Upper lobe of left lung (tissue), 6 donors: ENCODE measurements at places on chromosomes 12 and 14. TPM values are rescaled to one million over a fixed set of nuclear protein-coding genes. Genes with fewer than 3 reads are reported as not detected.

GRCh38 chr12:80512781-80513180, 68.7 kb downstream of the PTPRQ start:
- no peak overlapping the region for H3K27ac ChIP-seq
- H3K36me3 ChIP-seq = no peaks in the 10 kb centered on the region
- no peak for DNase-seq
- H3K4me1 ChIP-seq = no peaks in the 10 kb centered on the region

- no peaks in the 10 kb centered on the region for H3K27me3 ChIP-seq
Measured at GRCh38 chr12:129208566-129208965, 355.3 kb downstream of the GLT1D1 start.

Gene FZD10
- total RNA-seq = 2.6 TPM

Gene SERPINA12
- total RNA-seq = not detected

Gene RNF212B
- not detected for total RNA-seq

DNA sequence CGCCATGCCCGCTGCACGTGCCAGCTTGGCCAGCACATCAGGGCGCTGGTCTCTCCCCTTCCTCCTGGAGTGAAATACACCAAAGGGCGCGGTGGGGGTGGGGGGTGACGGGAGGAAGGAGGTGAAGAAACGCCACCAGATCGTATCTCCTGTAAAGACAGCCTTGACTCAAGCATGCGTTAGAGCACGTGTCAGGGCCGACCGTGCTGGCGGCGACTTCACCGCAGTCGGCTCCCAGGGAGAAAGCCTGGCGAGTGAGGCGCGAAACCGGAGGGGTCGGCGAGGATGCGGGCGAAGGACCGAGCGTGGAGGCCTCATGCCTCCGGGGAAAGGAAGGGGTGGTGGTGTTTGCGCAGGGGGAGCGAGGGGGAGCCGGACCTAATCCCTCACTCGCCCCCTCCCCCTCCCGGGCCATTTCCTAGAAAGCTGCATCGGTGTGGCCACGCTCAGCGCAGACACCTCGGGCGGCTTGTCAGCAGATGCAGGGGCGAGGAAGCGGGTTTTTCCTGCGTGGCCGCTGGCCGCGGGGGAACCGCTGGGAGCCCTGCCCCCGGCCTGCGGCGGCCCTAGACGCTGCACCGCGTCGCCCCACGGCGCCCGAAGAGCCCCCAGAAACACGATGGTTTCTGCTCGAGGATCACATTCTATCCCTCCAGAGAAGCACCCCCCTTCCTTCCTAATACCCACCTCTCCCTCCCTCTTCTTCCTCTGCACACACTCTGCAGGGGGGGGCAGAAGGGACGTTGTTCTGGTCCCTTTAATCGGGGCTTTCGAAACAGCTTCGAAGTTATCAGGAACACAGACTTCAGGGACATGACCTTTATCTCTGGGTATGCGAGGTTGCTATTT, 914 bp upstream of the CCND2 start:
- peaks cover 30% of the 10 kb centered on the region for H3K27me3 ChIP-seq
- H3K27ac ChIP-seq = peak overlapping the region; percentile 87
- peaks cover 69% of the 10 kb centered on the region for H3K4me1 ChIP-seq

DNA sequence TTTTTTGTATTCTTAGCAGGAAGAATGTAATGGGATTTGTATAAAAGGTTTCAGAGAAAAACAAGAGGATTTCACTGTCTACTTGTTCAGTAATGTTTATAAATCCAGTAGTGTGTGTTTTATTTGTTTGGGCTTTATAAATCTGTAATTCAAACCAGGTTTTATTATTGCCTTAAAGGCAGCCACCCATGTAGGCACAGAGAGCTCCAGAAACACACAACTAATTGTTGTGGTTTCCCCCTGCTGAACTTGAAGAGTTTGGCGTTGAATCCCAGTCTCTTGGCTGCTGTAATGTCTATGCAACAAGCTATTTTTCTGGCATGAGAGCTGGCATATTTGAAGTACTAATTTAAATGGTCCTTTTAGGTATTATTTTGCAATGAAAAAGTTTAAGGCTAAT, 63.4 kb upstream of the SLCO1C1 start:
- no peak overlapping the region for H3K27ac ChIP-seq
- H3K4me1 ChIP-seq = no peaks in the 10 kb centered on the region
- no peak for DNase-seq
- H3K4me3 ChIP-seq = no peak overlapping the region
- H3K36me3 ChIP-seq = no peaks in the 10 kb centered on the region

DNA sequence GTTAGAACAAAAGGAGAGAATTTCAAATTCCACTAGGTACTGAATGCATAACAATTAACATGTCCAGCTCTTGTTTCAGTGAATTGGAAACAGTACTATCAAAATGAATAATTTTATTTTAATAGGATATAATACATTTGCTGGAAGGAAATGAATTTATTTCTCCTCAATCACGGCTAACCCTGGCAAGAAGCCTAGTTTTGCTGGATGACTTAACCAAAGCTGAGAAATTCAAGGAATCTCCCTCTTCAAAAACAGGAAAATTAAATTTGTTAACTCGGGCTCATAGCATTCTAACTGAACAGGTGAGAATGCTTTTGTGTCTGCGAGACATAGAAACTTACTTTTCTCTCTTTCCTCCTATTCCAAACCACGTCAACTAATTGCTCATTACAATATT, 163.5 kb upstream of the NEDD1 start:
- no peak for DNase-seq
- H3K4me3 ChIP-seq = no peak overlapping the region
- no peak overlapping the region for H3K27ac ChIP-seq
- H3K4me1 ChIP-seq = no peaks in the 10 kb centered on the region
- no peaks in the 10 kb centered on the region for H3K36me3 ChIP-seq
- H3K27me3 ChIP-seq = no peaks in the 10 kb centered on the region

Gene POTEG
- total RNA-seq = not detected

GRCh38 chr12:15608941-15609340, 180.2 kb downstream of the EPS8 start:
- H3K27ac ChIP-seq = no peak overlapping the region
- no peaks in the 10 kb centered on the region for H3K36me3 ChIP-seq
- DNase-seq = no peak

DNA sequence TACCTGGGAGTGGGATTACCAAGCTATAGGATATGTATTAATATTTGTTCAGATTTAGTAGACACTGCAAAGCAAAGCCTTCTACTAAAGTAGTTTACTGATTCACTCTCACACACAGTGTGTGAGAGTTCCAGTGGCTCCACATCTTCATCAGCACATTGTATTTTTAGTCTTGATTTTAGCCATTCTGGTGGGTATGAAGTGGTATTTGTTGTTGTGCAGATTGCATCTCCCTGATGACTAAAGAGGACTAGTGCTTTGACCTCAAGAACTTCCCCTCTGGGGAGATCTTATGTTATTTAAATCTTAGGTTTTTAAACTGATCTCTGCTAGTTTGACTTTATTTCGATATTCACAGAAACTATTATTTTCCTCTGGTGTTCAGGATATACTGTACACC, 479.7 kb upstream of the RGS6 start:
- no peaks in the 10 kb centered on the region for H3K36me3 ChIP-seq
- no peaks in the 10 kb centered on the region for H3K4me1 ChIP-seq
- H3K4me3 ChIP-seq = no peak overlapping the region
- DNase-seq = no peak
- no peaks in the 10 kb centered on the region for H3K27me3 ChIP-seq

- H3K27ac ChIP-seq = no peak overlapping the region
- DNase-seq = no peak
- no peaks in the 10 kb centered on the region for H3K27me3 ChIP-seq
- no peak overlapping the region for H3K4me3 ChIP-seq
Measured at GRCh38 chr12:127675936-127676335, 591.0 kb upstream of the TMEM132C start.

GRCh38 chr12:66767536-66767935, 88.7 kb upstream of the GRIP1 start:
- no peak for DNase-seq
- no peaks in the 10 kb centered on the region for H3K27me3 ChIP-seq
- no peak overlapping the region for H3K27ac ChIP-seq
- no peak overlapping the region for H3K4me3 ChIP-seq

Gene PZP
- total RNA-seq = 1.3 TPM

DNA sequence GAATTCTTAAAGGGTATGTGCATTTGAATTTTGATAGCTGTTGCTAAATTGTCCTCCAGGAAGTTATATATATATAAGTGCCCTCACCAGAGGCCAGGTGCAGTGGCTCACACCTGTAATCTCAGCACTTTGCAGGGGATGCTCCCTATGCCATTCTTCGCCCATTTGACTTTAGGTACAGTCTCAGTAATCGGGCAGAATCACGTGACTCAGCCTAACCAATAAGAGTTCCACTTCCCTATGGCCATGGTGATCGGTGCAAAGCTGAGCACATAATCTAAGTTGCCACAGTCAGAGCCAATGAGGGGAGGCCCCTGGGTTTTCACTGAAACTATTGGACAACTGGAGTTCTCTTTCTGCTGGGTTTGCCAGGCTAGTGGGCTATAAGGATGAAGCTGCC, 274.6 kb upstream of the TBX3 start:
- no peak overlapping the region for H3K4me3 ChIP-seq
- H3K27ac ChIP-seq = no peak overlapping the region
- no peaks in the 10 kb centered on the region for H3K27me3 ChIP-seq
- no peak for DNase-seq
- H3K36me3 ChIP-seq = no peaks in the 10 kb centered on the region
- no peaks in the 10 kb centered on the region for H3K4me1 ChIP-seq
